ENCODE measurements at places on chromosomes 12 and 14. TPM values are rescaled to one million over a fixed set of nuclear protein-coding genes. Genes with fewer than 3 reads are reported as not detected.

DNA sequence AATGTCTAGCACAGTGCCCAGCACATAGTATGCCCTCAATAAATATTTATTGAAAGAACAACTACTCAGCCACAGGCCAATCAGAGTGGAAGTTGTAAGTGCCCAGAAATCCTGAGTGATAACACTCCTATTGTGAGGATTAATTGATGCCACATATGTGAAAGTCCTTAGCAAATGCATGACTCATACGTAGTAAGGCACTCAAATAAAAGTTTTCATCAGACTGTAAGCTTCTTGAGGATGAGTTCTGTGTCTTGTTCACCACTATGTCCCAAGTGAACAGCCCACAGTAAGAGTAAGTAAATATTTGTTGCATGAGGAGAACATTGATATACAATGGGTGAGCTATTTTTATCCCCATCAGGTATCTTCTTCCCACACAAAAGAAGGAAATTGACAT lies 24.7 kb upstream of the ANO6 start:
- no peak for DNase-seq

DNA sequence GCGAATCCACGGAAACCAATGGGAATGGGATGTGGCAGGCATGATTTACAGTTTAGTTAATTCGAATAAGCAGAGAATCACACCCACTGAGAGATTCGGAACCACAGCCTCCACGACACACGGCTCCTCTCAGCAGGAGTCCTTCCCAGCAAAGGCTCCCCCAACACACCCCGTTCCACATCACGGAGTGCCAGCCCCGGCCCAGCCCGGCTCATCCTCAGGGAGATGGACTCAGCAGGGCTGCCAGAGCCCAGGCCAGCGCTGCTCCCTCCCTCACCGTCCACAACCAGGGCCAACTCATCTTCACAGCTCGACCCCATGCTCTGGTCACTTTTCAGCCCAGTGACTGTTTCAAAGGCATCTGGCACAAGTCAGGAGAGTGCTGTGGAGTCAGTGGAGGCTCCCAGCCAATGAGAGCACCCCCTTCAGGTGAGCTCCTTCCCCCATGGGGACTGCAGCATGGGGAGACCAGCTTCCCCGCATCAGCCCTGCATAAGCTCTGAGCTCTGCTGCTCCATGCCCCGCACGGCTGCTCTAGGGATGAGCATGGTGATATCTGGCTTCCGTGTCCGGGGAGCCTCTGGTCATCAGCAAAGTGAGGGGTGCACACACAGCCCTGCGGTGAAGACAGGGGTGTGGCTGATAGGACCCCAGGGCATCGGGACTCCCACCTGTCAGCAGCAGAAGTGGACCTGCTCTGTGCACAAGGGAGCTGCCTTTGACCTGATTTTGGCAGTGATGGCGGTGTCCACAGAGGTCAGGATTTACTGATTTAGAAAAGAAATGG lies 238.8 kb upstream of the SFSWAP start:
- DNase-seq = no peak

DNA sequence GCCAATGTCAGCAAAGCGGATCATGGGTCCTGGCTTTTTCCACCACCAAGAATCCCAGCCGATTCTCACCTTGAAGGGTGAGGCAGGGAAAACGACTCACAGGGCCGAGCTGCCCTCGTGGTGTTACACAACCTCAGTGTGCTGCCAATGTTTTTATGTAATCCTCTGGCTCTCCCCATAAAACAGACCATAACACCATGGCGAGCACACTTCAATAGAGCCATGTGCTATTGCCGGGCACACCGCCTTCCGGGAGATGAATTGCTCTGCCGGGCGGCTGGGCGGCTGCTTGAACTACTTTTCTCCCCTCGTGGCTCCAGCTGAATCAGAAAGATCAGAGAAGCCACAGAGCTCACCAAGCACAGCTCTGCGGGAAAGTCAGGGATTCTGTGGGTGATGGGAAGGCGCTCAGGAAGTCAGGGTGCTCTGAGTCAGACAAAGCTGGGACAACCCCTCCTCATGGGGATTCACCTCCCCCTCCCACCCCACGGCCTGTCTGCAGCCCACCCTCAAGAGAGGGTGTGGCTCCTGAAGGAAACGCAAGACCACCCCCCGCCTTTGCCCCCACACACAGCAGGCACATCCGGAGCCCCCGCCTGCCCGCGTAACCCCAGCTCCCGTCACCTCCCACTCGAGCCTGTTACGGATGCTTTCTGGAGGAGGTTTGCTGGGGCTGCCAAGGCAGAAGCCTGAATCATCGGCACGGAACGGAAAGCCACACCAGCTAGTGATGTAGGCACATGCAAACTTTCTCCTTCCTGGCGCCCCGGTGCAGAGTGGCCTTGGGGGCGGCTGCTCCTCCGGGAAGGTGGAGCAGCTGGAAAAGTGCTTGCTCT lies 1.8 kb downstream of the GALNT9 start:
- no peak for DNase-seq

GRCh38 chr12:129825316-129825715 lies 78.5 kb downstream of the TMEM132D start:
- DNase-seq = no peak

DNA sequence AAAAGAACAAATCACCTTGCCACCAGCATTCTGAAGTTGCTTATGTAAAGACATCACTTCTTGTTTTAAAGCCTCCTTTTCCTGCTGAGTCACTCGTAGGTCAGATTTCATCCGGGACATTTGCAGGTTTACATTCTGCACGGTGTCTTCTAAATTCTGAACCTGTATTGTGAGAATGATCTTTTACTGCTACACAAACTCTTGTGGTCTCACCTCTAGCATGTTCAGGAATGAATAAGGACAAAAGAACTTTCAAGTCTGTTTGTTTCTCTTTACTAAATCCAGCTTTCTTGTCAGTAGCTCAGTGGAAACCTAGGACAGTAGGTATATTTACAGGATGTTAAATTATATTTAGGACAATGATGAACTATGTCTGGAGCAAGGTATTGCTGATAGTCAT lies 73.5 kb upstream of the SAV1 start:
- no peak for DNase-seq

- no peak for DNase-seq
Observed at GRCh38 chr12:70842942-70843341, 77.6 kb downstream of the PTPRR start.

DNA sequence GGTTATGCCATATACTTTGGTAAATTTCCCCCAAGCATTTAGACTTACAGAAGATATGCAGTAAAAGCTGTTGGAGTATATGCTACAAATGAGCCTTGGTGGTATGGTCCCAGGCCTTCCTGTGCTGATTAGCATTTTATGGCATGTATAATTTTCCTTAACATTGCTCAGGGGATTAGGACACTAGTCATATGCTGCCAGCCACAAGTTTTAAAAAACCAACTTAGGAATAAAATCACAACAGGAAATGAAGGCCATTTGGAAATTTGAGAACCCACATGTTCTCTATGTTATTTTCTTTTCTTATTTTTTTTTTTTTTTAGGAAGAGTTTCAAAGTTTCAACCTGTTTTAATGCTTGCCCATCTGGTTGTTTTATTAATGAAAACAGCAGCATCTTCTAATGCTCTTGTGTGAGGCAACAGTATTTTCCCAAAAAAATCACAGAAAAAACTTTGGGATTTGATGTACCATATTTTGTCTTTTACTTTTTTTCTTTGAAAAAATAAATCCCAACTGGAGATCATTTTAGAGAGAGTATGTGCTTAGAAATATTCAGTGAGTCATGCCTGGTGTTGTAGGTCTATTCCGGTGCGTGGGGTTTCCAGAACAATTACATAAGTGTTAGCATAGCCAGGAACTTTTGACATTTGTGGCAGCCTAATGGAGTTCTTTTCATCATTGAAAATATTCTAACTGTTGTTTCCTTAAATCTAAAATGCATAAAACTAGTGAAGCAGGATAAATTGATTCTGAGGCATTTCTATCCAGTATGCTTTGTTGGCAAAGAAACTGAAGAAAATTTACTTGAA lies 21.7 kb upstream of the DUSP6 start:
- no peak for DNase-seq

DNA sequence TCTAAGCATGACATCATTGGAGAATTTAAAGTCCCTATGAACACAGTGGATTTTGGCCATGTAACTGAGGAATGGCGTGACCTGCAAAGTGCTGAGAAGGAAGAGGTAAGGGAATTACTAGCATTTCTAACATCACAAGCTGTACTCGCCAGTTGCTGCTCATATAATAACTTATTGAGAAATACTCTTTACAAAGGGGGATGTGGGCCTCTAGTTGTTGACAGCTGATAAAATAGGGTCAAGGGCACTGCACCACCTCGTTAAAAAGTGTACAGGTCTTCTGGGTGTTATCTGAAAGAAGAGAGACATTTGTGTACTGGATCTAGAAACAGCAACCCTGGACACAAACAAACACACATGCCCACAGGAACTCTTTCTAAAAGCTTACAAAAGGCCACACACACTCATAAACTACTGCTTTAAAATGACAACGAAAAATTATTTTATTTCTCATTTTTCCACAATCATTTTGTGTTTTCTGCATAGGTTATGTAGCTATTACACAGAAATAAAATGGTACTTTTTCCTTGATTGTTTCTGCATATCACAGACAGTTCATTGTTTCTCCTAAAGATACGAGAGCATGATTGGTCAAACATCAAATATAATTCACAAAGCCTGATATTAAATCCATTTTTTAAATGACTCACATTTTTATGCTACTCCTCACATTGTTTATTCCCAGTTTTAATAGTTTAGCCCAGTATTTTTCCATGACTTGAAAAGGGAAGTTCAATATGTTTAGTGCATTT lies 391.1 kb downstream of the PAWR start:
- DNase-seq = no peak

The TAS2R10 gene
- not detected for total RNA-seq

The KLRC2 gene
- not detected for total RNA-seq

The PPP1R3E gene
- total RNA-seq = 11.6 TPM

The EEF1AKMT3 gene
- total RNA-seq = 1.6 TPM

Data from left ventricle myocardium superior (tissue), 1 donor.